ENCODE measurements at places on chromosomes 2 and 18.

DNA sequence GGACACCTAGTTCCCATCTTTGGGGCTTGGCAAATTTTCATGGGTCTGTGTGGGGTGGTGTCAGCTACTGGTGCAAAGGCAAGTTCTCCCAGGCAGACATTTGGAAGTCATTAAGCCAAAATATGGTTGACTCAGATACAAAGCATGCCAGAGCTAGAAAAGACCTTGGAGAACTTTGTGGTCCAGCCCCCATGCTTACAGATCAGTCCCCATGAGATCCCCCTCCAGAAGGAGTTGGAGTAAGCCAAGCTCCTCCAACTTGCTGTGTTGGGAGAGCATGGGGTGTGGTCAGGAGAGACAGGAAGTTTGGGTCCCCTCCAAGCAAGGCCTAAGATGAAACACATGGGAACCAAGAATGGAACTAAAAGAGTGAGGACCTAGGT lies 224.5 kb downstream of the CYP26B1 start:
- DNase-seq = no peak

DNA sequence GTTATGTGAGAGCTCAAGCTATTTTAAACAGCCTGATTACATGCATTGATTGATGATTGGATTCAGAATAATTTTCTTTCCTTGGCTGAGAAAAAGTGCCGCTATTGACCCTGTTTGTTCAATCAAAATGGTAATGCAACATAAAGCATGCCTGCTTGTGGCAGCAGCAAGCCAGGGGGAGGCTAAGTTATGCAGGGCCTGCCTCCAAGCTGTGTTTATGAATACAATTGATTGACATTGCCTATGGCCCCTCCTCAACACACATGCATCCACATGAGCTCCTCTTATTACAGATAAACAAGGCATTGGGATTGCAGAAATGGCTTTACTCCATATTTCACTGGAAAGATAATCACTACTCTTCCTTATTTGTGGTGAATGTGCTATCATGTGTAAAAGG lies 395.6 kb downstream of the TDRD15 start:
- no peak for DNase-seq

GRCh38 chr2:235054919-235055318 lies 103.1 kb downstream of the SH3BP4 start:
- no peak for DNase-seq

DNA sequence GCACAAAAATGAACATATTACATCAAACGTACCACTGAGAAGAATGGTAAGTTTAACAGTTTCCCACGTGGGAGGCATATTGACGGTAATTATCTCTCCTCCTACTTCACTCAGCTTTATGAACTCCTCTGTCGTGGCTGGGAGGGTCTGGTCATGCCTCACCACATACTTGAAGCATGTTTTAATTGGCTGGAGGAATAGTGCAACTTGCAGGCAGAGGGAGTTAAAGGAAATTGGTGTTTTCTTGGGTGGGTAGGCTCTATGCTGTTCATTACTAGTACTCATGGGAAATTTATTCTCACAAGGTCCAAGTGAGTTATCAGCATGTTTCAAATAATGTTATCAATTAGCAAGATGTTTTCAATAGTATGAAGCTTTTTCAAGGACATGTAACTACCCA lies 767.0 kb downstream of the PLCL1 start:
- no peak for DNase-seq

DNA sequence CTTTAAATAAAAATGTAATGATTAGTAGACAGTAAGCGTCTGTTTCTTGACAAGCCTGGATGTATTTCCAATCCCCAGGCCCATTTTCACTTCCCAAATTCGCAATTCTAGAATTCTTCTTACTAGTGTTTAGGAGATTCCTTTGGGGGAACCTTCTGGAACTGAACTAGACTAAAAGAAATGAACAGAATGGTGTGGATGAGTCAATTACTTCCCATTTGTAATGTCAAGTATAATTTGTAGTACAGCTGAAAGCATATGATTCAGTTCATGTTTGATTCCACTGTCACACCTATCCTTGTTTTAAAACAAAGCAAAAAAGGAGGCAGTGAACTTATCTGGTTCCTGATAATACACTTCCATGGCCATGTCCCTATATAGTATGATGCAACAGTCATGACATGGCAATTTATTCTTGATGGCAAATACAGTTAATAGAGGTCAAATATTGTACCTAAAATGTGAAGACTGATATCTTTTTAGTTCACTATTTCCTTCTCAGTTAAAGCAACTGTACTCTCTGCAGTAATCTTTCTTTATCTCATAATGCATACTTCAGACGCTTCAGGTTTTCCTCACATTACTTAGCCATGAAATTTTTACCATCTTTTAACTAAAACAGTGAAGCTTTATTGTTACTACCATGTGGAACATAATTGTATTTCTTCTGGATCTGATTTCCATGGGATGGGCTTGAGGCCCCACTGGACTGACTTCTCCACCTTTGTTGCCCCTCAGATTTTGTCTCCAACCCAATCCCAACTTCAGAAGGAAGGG lies 2.0 kb downstream of the IDH1 start:
- no peak for DNase-seq

GRCh38 chr2:72992734-72993102 lies 75.4 kb downstream of the EMX1 start:
- no peak for DNase-seq

GRCh38 chr2:67656875-67657274 lies 259.7 kb downstream of the ETAA1 start:
- no peak for DNase-seq

GRCh38 chr2:215107216-215108056 lies 31.0 kb downstream of the ABCA12 start:
- no peak for DNase-seq

- no peak for DNase-seq
Measured at GRCh38 chr2:172093416-172094293, 8.3 kb downstream of the DLX1 start.

- DNase-seq = no peak
Measured at GRCh38 chr2:241811952-241812729, 3.1 kb downstream of the NEU4 start.

GRCh38 chr2:120589771-120590608 lies 145.7 kb upstream of the GLI2 start:
- DNase-seq = no peak

GRCh38 chr2:49288113-49288705 lies 133.9 kb upstream of the FSHR start:
- DNase-seq = no peak

GRCh38 chr2:218781691-218782527 lies at the start of gene CYP27A1:
CYP27A1 (plus strand) TSS chr2:218782147; CDS start chr2:218782183, 36 bp downstream.
- no peak for DNase-seq

- no peak for DNase-seq
Measured at GRCh38 chr2:65477590-65477989, 45.2 kb upstream of the SPRED2 start.

GRCh38 chr18:63312019-63312409 lies 7.6 kb downstream of the BCL2 start:
- DNase-seq = no peak

DNA sequence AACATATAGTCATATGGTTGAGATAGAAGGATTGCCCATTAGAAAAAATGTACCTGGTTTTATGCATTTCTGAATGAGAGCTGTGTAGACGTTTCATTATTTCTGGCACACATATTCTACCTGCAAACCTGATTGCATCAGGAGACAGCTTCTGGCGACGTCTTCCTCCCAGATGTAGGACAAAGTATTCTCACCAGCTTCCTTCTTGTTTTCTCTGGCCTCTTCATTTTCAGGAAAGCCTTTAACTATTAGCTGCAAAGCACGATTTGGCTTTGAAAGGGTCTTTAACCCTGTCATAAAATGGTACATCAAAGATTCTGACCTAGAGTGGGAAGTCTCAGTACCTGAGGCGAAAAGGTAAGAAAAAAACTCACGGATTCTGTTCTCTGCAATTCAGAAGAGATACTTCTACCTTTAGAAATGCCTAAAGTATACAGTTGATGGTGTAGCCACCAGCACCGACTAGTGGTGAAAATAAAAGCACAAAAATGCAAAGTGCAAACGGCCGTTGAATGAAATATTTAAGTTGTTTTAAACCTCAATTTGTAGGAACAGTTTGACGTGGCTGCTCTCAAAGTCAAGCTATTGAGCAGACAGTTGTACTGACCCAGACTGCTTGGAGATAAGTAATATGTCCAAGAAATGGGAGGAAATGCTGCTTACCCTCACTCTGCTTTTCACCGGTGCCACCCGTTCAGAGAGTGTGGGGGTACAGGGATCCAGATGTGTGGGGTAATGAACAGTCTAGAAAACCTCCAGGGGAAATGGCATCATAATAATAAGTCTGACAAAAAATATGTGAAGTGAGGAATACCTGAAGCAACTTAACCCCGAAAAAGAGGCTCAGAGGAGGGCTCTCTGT lies 20.2 kb downstream of the IL18RAP start:
- DNase-seq = peak; percentile 55

DNA sequence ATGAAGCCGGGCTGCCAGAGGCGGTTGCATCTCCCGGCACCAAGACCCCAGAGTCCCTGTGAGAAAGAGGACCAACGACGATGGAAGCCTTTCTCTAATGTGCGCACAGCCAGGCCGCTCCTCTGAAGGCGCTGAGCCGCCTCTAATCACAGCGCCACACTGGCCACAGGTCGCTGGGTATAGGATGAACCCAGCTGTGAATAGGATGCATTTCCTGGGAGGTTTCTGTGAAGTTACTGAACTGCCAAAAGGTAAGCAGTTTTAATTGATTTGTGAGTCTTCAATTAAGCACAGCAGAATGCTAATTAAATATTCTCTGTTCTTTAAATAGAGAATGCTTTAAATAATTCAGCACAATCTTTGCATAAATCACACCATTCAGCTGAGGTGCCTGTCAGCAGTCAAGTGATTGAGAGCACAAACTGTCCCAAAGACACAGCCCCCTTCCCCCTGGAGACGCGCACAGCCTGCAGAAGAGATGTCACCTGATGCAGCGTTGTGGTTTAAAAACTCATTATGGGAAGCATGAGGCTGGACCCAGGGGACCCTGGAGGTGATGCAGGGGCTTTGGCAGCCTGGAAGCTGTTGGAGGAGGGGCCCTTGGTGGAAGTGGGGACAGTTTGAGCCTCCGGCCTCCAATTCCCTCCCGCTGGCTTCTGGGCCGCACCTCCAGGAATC lies 98.1 kb downstream of the RTP5 start:
- DNase-seq = no peak

DNA sequence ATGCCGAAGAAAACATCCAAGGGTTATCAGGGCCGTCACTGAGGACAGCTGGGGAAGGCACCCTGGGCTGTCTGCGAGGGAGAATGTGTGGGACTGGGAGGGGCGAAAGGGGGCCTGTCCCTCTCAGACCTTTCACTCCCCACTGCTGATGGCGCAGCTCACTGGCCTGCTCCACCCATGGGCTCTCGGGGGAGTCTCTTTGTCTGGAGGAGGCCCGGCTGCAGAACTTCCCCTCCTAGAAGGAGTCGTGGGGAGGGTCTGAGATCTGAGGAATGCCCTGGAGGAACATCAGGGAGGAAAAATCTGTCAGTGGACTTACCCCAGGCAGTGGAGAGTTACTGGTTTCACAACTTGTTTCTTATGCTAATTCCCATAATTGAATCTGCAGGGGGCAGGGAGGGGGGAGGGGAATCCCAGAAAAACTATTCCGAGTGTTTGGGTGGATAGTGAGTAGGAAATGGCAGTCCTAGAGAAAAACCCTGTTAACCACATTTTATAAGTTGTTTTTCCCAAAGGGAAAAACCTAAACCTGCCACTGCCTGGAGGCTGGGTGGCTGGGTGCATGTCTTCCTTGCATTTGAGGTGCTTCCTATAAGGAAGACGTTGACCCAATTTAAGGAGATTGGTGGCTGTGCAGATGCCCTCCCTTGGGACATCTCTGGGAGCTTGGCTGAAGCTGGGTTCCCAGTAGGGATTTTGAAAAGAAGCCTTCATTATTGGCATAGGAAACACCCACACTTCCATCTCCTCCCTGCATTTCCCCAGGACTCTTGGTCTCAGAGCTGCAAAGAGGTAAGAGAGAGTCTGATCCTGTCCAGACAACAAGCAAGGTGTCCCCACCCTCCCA lies 11.7 kb upstream of the SEMA4C start:
- no peak for DNase-seq

- DNase-seq = no peak
Measured at GRCh38 chr2:8648441-8649213, 33.2 kb upstream of the ID2 start.

- no peak for DNase-seq
Measured at GRCh38 chr2:23901966-23902846, 24.7 kb downstream of the ATAD2B start.

DNA sequence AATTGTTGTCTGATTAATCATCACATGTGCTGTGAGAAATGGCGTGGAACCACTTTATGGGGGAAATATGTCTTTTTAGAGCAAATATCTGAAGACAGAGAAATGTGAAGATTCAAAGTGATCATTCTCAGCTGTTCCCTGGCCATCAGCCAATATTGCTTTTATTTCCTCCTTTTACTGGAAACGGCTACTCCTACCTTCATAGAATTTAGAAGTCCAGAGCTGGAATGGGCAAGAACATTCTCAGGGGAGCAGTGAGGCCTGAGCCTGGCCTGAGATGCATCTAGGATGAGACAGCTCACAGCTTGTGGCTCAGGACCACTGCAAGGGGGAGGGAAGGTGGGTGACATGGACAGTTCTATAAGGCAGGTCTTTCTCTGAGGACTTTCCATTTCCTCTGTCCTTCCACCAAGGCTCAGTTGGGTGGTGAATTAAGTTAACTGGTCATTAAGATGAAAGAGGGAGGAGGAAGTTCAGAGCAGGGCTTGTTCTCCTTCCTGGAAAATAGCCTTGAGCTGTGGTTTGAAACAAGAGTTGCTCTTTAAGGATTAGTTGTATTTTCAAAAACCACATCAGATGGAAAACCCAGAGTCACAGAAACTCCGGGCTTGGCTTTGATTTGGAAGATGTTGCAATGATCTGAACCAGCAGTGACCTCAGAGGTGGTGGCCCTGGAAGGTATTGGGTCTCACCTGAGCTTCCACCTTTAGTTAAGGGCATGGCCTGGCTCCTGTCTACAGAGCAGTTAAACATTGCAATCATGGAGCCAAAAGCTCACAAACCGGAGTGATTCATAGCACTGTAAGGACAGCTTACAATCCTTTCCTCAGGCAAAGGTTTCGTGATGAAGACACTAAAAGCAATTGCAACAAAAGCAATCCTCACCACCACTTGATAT lies 144.3 kb downstream of the VAPA start:
- no peak for DNase-seq

DNA sequence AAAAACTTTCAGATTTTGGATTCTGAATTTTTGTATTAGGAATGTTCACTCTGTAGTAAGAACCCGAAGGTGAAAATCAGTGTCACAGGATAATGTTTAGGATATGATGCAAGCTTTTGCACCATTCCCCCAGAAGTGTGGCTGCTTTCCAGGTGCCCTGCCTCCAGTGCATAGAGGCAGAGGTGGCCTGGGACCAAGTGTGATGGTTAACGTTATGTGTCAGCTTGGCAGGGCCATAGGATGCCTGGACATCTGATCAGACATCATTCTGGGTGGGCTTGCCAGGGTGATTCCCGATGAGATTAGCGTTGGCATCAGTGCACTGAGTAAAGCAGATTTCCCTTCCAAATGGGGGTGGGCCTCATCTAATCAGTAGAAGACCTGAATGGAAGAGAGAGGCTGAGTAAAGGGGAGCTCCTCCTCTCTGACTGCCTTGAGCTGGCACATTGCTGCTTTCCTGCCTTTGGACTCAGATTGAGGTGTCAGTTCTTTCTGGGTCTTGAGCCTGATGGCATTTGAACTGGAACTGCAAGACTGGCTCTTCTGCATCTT lies 177.4 kb upstream of the HS6ST1 start:
- no peak for DNase-seq
